ENCODE measurements at places on chromosomes 1 and 21.

DNA sequence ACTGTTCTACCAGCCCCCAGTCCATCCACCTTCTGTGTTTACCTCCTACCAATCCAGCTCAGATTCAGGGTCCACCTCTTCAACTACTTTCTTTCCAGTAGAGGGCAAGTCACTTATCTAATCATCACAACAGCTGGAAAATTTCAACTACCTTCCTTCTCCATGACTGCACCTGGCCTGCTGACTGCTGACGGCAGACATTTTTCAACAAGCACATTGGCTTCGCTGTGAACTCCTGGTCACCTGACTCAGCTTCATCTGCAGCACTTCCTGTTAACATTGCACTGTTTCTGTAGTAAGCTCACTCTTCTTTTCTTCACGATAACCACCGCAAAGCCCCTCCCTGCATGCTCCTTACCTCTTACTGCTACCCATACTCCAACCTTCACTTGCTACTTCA, 405.7 kb downstream of the NTNG1 start:
- DNase-seq = no peak

DNA sequence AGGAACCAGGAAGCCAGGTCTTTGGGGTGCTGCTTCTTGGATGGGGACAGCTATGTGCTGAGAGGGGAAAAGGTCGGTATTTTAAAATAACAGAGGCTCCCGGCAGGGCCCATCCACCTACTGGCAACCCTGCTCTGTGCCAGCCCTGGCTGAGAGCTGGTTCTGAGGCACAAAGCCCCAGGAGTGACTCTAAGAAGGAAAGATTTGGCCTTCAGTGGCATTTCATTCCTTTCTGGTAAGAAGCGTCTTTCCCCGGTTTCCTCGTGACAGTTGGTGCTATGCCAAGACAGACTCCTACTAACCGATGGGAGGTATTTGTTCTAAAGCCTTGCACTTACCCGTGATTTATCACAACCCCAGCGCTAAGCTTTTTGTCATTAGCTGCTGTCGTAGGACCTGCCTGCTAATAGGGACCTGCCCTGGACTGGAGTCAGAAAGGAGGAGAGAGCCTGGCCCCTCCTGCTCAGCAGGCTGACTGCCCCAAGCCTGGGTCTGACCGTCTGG, 123.1 kb upstream of the ADAR start:
- no peak for DNase-seq

DNA sequence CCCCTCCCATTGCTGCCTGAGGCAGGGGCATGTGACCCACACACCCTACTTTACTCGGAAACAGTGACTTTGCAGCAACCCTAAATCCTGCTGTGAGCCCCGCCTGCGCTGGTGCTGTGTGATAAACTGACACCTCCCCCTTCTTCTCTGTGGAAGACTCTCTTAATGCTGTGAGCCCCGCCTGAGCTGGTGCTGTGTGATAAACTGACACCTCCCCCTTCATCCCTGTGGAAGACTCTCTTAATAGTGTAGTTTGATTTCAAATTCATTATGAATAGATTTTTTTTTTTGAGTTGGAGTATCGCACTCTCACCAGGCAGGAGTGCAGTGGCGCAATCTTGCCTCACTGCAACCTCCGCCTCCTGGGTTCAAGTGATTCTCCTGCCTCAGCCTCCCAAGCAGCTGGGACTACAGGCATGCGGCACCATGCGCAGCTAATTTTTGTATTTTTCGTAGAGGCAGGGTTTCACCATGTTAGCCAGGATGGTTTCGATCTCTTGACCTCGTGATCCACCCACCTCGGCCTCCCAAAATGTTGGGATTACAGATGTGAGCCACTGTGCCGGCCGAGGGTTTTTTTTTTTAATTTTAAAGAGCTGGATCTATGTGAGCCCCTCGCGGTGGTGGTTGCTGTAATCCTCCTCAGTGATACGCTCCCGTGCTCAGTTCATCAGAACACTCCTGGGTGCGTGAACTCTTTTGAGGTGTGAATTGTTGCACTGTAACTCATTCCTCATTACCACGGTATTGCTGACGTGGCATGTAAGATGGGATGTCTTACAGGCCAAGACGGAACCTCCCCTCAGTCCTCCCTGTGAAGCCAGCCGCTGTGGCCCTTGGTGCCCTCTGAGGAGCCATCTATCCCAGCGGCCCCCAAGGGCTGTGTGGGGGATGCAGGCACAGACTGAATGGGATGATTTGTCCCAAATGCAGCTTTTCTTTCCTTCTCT, 60.3 kb downstream of the GALNT2 start:
- no peak for DNase-seq

DNA sequence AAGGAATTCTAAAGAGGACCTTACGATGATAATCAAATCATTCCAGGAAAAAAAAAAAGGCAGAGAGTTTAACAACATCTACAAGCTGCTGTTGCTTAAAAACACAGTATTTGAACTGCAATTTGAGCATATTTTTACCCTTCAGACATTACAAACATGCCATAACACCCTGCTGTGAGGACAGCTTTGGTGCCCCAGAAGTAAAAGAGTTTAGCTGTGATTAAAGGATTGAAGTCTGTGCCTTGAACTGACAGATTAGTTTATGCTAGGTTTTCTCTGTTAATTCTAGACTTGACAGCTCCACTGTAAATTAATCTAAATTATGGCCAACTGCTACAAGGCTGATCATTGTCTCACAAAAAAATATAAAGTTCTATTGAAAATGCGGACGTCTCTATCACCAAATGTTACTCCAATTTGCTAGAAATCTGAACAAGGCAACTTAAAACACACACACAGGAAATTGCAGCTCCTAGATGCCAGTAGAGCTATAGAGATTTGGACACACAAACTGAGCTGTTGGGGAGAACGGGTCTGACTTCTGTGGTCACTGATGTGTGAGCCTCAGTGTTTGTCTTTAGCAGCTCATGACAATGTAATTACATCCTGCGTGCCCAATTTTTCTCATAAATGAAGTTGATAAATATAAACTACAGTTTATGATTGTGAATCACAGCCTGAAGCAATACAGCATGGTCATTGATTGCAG, 217.9 kb downstream of the NTNG1 start:
- DNase-seq = no peak

DNA sequence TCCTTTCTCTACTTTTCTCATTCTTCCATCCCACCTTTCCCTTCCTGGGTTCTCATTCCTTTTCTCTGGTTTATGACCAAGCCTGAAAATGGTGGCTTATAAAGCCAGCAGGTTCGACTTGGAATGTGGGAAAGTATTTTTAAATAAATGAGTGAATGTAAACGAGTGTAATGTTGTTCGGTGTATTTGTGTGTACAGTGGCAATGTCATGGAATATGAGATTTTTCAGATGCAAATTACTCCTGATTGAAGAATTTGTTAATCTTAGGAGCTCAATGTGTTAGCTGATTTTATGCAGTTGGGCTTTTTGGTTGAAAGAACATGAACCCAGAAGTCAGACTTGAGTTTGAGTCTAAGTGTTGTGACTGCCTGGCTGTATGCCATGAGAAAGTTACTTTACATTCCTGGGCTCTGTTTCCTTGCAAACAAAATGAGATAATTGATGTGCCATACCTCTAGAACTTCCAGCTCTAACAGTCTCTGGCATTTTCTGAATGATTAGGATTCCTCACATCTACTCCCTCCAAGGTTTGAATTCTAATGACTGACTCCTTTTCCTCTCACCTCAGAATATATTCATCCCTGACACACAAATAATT, 6.6 kb downstream of the SGIP1 start:
- no peak for DNase-seq

GRCh38 chr1:61109158-61109557, 26.8 kb downstream of the NFIA start:
- DNase-seq = no peak

- DNase-seq = no peak
Observed at GRCh38 chr1:65235867-65236805, 73.2 kb upstream of the DNAJC6 start.

GRCh38 chr1:59892841-59893811, 33.4 kb downstream of the CYP2J2 start:
- no peak for DNase-seq

GRCh38 chr1:151562661-151563060, 22.6 kb downstream of the TUFT1 start:
- DNase-seq = no peak

DNA sequence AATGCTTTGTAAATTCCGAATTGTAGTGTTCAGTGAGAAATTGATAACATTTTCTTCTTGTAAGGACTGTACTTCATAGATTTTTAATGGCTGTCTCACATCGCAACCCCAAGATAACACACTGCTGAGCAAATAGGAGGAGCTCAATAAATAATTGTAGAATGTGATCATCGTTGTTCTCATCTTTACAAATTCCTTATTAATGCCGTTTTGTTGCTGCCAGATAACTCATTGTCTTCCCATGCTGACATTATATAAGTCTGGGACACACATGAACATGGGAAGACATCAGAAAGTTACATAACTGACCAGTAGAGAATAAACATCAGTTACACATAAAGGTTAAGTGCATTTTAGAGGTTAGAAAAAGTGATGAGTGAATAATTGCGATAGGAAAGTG, 46.4 kb upstream of the TSPAN2 start:
- DNase-seq = peak; percentile 33

DNA sequence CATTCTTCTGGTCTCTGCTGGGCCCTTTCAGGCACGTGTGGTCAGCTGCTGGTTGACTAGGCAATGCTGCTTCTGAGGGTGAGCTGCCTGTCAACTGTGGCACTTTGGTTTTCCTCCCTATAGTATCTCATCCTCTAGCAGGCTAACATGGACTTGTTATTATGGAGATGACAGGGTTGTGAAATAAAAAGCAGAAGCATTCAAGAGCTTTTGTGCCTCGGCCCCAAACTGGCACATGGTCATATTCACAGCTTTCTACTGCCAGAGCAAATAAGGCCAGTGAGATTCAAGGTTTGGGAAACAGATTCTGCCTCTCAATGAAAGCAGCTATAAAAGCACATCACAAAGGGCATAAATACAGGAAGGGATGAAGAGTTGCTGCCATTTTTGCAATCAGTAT, 1.6 kb upstream of the ZNF124 start:
- DNase-seq = no peak

- no peak for DNase-seq
Observed at GRCh38 chr1:108878678-108879077, 1.9 kb downstream of the GPSM2 start.

- no peak for DNase-seq
Observed at GRCh38 chr1:150997949-150998348, 8.8 kb downstream of the MINDY1 start.

DNA sequence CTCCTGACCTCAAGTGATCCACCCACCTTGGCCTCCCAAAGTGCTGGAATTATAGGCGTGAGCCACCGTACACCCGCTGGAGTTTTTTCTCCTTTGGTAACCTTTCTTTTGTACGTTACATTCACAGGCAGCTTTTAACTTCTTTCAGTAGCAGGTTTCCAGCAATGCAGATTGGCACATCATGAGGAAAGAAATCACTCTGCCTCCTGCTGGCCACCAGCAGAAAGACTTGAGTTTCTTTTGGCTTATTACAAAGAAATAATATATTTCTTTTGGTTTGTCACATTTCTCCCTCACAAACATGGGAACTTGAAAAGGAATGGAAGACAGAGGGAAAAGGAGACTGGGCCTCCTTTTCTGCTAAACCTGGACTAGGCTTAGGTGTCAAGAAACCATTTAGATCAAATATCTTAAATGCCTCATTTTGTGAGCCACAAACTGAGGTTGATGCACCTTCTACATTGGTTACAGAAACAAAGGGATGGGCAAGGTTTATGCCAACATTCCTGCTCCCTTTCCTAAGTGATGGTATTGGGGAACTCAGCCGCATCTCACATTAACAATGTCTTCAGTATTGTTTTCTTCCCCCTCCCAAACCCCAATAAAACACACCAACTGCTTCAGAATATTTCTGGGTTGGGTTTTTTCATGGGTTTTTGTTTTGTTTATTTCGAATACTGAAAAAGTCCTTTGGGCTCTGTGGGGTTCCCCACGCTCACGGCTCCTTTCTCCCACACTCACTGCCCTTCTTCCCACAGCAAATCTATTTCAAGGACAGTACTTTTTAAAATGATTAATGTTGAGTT, 7.7 kb downstream of the ENSA start:
- DNase-seq = peak; percentile 17

Measured in fibroblast of skin of left biceps (primary cell).